IPS-NIHi11 (cell line): ENCODE measurements at places on chromosomes 13 and 19.

DNA sequence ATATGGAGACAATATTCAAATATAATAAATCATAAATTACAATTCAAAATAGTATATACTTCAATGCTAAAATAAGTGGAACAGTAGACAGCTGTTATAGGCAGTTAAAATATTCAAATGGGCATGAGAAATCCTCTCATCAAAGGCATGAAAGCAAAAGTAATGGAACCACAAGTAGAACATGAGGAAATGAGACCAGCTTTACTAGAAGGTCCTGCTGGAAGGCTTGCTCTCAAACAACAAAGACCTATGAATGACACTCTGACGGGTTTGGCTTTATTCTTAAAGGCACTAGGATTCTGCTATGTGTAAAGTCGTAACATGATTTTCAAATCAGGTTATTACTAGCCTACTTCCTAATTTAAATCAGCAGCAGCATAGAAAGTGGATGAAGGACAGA lies 148.1 kb downstream of the VWA8 start:
- DNase-seq, result no peak

GRCh38 chr13:61778531-61778930 lies 362.9 kb upstream of the PCDH20 start:
- DNase-seq, result no peak

DNA sequence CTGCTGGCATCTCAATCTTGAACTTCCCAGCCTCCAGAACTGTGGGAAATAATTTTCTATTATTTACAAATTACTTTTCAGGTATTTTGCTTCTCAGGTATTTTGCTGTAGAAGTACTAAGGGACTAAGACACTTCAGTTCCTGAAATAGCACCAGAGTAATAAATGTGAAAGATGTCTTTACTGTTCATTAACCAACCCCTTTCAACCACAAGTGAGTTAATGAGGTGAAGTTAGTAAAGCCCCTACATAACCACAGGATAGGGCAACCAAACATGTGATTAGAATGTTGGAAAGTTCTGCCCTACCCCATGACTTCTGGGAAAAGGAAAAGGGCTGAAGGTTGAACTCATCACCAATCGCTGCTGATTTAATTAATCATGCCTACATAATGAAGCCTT lies 2.7 kb upstream of the ZNF345 start:
- no peak for DNase-seq

DNA sequence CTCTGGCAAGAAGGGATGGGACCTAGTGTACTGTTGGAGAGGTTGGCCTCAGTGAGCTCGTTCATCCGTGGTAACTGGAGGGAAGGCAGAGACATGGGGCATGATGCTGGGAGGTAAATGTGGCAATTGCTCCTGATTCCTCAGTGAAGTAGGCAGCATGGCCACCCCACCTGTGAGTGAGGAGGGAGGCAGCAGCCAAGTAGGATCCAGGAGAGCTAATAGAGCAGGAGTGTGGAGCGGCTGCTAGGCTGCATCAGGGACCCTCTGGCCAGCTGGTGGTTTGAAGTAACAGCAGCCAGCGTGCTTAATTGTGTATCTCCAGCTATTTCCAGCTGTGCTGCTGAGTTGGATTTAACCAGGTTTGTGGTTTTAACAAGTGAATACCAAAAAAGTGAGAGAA lies 24.7 kb downstream of the TM9SF2 start:
- no peak for DNase-seq

- no peak for DNase-seq
These were observed 32.3 kb upstream of the GJB6 start for GRCh38 chr13:20264271-20265018.

DNA sequence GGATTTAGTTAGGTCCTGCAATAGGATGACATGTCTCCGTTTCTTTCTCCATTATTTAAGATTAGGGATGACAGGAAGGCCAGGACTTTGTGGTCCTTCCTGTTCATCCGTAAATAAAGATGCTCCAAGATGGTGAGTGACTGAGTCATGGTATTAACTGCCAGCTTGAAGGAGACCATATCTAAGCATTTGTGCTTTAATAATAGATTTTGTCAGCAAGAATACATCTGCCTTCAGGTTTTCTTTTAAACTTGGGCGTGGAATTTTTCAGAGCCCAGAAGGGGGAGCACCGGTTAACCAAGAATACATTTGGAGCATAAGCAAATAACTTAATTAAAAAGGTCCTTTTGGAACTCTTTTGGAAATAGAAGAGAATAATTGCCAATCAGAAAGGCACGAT lies 68.2 kb downstream of the ARHGAP35 start:
- DNase-seq, result no peak

GRCh38 chr19:42175952-42176648 lies 41.4 kb downstream of the DEDD2 start:
- DNase-seq, result peak; percentile 47

GRCh38 chr13:113166266-113166665 lies 7.8 kb downstream of the PROZ start:
- DNase-seq, result no peak

DNA sequence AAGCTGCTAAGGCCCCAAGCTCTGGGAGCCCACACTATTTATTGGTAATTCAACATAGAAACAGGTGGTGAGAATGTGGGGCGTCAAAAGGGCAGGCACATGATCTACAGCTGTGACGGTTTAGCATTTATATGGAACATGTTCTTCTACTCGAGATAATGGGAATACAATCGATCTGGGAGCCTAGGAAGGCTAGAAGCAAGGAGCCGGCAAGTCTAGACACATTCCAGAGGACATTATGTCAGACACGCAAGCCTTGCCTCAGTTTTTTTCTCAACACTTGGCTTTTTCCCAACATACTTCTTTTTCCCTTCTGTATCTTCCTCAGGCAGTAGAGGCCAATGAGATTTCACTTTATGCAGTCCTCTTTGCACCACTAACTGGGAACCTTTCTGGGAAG lies 315.7 kb upstream of the SLITRK5 start:
- DNase-seq, result no peak

GRCh38 chr13:87669379-87669978 lies 1.7 kb upstream of the SLITRK5 start:
- DNase-seq, result no peak

GRCh38 chr19:54616821-54617560 lies 13.3 kb upstream of the LILRB1 start:
- DNase-seq, result no peak

GRCh38 chr19:19510432-19510831 lies 4.9 kb downstream of the TSSK6 start:
- no peak for DNase-seq

DNA sequence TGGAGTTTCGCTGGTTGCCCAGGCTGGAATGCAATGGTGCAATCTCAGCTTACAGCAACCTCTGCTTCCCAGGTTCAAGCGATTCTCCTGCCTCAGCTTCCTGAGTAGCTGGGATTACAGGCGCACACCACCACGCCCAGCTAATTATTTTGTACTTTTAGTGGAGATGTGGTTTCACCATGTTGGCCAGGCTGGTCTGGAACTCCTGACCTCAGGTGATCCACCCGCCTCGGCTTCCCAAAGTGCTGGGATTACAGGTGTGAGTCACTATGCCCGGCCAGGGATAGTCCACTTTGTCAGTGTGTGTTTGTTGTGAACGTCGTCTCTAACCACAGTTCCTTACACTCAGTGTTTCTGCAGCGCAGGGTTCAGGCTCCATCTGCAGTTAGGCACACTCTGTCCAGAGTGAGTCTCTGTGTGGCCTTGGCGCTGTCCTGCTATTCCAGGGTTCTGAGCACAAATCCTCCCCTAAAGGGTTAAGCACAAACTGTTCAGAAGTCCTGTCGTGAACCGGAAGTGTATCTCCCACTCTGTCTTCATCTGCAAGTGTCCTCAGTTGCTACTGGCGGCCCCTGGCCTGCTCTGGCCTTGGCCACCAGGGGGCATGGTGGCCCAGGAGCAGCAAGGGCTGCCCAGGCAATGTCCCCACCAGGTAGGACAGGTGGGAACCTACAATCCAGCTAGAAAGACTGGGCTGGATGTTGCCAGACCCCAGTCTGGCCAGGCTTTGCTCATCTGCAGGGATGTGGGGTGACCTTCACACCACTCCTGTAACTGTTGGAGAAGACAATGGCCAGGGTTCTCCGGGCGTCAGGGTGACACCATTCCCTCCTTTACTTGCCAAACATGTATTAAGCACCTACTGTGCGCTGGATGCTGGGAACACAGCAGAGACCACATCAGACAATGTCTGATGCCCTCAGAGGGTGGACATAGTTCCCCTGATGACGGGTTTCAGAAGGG lies 38.8 kb upstream of the GATAD2A start:
- peak; percentile 86 for DNase-seq

GRCh38 chr13:102003848-102004570 lies 397.8 kb downstream of the FGF14 start:
- DNase-seq, result no peak

DNA sequence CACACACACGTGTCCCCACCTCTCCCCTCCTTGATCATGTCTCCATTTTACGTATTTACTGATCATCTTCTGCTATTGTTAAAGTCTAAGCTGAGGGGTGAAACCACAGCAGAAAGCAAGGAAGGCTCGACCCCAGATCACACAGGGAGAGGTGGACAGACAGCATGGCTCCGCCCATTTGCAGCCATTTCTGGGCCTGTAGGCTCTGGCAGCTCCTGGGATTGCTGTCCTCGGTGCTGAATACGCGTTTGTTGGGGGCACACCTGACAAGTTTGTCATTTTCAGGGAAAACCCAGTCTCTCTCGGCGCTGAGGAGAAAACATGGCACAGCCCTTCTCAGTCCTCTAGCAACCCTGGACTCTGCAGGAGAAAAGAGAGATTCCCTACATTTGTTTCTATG lies 8.0 kb downstream of the TMEM86B start:
- DNase-seq, result peak; percentile 72

DNA sequence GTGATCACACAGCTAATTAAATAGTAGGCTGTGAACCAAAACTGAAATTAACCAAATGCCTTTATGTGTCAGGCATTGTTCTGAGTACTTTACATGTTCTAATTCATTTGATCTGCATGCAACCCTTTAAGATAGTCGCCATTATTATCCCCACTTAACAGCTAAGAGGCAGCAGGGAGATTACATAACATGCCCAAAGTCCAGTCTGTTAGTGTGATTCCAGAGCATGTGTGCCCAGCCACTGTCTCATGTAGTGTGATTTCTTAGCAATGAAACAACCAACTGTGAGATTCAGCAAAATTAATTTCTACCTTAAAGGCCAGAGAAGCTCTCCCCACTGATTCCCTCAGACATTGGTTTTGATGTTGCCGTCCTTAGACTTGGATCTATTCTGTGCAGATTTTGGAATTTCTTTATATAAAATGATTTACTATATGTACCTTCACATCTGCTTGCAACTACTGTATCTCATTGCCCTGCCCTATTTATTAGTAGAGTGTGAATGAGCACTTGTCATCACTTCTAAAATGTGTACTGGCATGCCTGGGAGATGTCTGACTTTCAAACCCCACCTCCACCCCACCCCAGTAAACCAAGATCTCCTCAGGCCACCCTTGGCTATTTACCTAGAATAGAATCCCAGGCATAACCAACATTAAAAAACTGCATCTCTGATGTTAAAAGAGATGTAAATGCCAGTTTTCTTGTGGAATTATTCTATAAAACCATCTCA lies 41.2 kb downstream of the POLR1D start:
- no peak for DNase-seq

DNA sequence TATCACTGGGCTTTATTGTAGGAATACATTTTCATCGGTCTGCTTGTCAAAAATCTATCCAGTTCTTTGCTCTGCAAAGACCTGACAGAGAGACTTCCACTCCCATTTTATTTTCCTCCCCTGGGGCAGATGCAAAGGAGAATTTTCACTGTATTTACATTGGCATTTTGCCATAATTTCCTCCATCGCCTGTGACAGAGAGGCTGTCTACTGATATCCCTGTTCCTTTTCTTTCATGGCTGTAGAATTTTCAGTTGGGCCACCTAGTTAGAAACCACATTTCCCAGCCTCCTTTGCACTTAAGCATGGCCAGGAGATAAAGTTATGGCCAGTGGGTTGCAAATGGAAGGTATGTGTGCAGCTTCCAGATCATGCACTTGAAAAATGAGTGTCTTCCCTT lies 89.3 kb downstream of the NUFIP1 start:
- no peak for DNase-seq

DNA sequence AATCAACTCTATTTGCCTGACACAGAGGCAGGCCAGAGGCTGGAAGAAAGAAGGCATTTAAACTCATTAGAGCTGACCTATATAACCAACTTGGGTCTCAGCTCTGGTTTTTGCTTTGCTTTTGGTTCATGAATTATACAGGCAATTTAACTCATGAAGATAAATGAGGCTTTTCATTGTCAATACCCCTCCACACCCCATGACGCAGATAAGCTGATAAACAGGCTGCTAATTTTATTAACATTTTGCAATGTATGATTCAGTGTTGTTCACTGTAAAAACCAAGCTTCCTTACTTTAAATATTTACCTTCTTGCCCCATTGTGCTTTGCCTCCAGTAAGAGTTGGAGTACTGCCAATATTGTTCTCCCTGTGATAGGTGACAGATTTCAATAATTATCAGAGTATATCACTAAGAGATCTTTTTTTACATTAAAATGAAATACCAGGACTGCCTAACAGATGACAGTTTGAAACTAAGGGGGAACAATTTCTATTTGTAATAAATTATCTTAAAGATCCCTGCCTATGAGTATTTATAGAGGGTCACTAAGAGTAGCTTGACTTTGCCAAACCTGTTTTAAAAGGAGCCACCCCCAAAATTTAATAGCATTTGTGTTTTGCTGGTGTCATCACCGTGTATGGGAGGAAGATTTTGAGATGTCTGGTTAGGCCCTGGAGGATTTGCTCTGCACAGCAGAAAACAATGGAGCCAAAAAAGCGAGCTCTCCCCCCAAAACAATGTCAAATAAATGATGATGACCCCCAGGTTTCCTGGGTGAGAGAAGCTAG lies 472.7 kb upstream of the NBEA start:
- no peak for DNase-seq

- peak; percentile 47 for DNase-seq
These were observed 21.9 kb downstream of the SMIM24 start for GRCh38 chr19:3458229-3459088.

- DNase-seq, result no peak
These were observed 498.7 kb downstream of the DACH1 start for GRCh38 chr13:71368336-71368735.

GRCh38 chr13:79501538-79502232 lies 20.7 kb downstream of the NDFIP2 start:
- no peak for DNase-seq

- DNase-seq, result peak; percentile 65
These were observed 54.7 kb upstream of the F7 start for GRCh38 chr13:113050734-113051431.
